ENCODE measurements at places on chromosomes 12 and 14. TPM values are rescaled to one million over a fixed set of nuclear protein-coding genes. Genes with fewer than 3 reads are reported as not detected.

DNA sequence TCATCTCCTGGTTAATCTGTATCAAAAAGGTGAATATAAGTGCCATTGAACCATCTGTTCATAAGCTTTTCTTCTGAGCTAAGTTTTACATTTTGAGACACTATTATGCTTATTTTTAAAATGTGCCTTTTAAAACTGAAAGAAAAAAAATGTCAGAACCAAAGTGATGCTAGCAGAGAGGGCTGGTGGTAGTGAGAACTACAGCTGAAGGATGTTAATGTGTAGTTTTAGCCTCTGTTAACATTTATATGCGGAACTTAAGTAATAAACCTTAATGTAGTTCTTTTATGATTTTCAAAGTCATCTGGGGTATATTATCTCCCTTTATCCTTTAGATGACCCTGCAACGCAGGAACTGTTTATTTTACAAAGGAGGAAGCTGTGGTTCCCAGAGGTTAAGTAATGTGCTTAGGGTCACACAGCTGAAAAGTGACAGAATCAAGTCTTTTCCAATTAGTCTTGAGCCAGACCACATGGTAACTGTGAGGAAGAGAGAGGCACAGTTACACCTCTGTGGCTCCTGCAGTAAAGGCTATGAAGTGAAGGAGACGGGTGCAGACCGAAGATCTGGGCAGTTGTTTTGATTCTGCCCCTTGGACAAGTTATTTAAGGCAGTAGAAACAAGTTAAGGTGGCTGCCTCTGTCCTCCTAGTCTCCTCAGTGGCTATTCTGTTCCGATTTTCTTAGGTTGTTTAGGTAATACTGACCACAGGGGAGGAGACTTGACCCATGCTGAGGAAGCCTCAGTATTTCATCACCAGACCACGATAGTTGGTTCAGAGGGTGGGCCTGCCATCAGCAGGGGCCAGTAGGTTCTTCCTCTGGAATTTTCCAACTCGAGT lies 23.9 kb downstream of the GNG2 start:
- peak; percentile 59 for DNase-seq

The TRIP11 gene
- 20.2 TPM for polyA plus RNA-seq

The POTEM gene
- polyA plus RNA-seq, result not detected

DNA sequence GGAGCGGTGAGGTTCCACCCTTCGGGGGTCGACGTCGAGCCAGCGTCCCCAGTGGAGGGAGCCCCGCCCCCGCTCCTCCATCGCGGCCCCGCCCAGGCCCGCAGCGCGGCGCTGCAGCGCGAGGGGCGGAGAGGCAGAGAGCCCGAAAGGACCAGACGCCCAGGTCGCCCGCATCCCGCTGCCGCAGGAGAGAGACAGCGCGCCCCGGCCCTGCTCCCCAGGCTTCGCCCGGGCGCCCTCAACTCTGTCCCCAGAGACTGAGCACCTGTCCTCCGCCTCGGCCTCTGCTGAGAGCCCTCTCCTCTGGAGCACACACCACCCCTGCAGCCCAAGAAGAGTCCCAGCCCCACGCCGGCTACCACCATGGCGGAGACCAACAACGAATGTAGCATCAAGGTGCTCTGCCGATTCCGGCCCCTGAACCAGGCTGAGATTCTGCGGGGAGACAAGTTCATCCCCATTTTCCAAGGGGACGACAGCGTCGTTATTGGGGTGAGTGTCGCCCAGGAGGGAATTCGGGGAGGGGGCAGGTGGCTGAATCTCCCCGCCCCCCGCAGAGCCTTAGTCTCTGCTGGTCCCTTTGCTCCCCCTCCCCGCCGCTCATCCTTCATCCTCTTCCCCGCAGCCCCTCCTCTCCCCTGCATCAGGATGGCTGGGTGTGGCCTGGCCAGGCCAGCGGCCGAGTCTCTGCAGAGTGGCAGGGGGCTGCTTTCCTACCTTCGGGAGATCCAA lies at the start of gene KIF5A:
Gene KIF5A (plus strand): TSS at position 136 of the 732 bp plus-strand sequence. CDS start 228 bp downstream, at position 364.
- no peak for DNase-seq

The GPR132 gene
- polyA plus RNA-seq, result 0.06 TPM

GRCh38 chr12:111186347-111186746 lies 182.5 kb downstream of the PHETA1 start:
- DNase-seq, result no peak

DNA sequence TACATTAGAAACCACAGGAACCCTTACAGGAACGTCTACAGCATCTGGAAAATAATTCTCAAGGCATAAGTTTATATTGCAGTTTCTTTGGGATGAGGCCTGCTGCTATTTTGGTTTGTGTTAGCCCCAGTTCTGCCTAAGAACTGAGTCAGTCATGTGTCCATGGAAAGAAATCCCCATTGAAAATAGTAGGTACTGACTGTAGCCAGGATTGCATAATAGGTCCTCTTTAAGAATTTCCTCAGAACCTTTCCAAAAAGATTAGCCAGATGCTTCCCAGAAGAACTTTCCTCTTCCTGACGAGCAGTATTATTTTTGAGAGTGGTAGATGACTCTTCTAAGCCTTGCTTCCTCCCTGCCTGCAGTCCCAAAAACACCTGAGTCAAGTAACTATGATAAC lies 52.6 kb downstream of the RASSF8 start:
- peak; percentile 81 for DNase-seq

DNA sequence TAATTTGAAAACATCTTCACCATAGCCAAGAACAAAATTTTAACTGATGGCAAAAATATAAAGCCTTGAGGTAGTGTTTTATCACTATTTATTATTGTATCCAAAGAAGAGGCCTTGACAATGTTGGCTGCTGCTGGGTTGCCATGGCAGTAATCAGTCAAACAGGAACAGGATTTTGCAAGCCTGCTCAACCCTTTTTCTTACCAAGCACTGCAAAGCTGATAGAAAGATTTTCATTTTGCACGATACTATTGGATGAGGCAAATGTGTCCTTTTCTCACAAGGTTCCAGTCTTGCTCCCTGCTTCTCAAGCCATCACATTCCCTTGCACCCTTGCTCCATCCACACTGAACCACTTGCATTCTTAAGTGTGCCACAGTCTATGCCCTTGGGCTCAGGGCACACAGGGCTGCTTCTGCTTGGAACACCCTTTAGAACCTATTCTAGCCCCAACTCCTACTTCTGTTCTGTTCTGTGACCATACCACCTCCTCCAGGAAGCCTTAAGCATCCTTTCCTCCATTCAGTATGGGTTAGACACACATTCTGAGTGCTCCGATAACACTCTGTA lies 76.5 kb upstream of the AMIGO2 start:
- DNase-seq, result no peak

The TSHR gene
- polyA plus RNA-seq, result not detected

The CCDC59 gene
- polyA plus RNA-seq, result 6.6 TPM

GRCh38 chr12:15276088-15276698 lies 46.1 kb upstream of the PTPRO start:
- DNase-seq, result no peak

The AMN gene
- polyA plus RNA-seq, result 0.17 TPM

- no peak for DNase-seq
These were observed 17.1 kb upstream of the EMP1 start for GRCh38 chr12:13179211-13180074.

The SYNDIG1L gene
- polyA plus RNA-seq, result not detected

GRCh38 chr12:102429211-102430154 lies 50.9 kb downstream of the IGF1 start:
- no peak for DNase-seq

DNA sequence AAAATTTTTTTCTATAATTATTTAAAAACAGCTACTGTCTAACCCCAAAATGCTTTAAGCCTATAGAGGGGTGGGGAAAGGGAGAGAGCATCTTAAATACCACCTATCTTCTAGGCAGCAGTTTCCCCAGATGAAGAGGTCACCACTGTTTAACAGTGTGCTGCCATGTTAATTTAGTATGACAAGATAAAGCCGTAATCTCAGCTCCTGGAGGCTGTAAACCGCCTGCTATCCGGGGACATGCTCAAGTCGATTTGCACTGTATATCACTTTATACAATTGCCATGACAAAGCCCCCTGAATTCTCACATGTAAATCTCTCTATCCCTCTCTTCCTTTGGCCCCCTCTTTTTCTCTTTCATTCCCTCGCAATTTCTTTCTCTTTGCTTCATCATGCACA lies 68.5 kb downstream of the SOX5 start:
- DNase-seq, result no peak

DNA sequence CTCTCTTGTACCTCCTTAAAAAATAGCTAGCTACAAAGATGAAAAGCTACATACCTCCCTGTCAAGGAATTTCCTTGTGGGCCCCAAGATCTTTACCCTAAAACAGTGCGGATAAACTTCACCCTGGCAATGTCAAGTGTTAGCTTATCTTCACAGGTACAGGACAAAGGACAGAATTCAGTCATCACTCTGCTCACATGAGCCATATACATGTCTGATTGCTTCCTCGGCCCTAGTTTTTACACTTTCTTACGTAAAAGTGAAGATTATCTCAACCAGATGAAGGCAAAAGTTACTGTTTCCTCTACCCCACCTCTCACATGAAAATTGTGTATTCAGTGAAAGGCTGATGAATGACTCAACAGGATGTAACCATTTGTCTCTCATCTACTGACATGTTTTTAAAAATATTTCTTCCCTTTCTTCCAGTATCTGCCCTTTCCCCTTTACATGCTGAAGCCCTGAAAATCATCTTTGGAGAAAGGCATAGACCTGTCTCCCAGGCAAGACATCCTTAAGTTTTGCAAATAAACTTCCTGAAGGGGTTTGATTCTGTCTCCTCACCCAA lies 890.1 kb downstream of the GALC start:
- DNase-seq, result no peak

The SCAF11 gene
- polyA plus RNA-seq, result 65.0 TPM

DNA sequence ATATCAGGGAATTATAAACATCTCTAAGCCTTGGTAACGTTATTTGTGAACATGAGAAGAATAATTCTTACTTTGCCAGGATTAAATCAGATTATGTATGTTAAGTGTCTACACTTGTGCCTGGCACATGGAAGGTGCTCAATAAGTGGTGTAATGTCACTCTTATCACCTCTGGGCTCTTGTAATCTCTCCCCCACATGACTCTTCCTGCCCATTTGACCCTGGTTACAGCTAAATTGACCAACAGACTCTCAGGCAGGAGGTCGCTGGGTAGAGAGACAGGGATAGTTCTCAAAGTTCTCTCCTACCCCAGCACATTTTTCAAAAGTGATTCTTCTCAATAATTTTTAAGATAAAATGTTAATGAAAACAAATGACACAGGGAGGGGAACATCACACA lies 137.8 kb upstream of the FRMD6 start:
- DNase-seq, result no peak

DNA sequence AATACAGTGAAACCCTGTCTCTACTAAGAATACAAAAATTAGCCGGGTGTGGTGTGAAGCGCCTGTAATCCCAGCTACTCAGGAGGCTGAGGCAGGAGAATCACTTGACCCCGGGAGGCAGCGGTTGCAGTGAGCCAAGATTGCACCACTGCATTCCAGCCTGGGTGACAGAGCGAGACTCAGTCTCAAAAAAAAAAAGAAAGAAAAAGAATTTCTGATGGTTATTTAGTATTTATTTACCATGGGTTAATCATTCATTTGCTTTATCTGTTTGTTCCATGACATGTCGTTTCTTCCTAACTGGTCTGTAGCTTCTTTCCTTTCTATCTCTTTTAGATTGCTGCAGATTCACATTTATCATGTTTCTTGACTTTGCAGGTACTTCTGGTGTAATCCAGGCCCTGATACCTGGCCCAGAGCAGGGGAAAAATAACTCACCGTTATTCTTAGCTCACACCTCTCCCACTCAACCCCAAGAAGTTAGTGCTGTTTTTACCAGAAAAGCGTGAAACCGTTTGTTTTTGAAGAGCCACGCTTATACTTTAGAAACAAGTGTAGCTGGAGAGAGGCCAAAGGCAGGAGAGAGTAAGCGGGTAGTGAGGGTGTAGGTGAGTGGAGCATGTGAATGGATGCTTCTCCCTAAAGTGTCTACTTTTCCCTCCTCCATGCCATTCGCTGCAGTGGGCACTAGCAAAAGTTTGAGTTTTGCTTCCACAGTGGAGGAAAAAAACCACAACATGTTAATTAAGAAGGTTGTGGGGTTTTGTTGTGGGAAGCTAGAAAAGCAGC lies 45.4 kb downstream of the SRGAP1 start:
- no peak for DNase-seq

DNA sequence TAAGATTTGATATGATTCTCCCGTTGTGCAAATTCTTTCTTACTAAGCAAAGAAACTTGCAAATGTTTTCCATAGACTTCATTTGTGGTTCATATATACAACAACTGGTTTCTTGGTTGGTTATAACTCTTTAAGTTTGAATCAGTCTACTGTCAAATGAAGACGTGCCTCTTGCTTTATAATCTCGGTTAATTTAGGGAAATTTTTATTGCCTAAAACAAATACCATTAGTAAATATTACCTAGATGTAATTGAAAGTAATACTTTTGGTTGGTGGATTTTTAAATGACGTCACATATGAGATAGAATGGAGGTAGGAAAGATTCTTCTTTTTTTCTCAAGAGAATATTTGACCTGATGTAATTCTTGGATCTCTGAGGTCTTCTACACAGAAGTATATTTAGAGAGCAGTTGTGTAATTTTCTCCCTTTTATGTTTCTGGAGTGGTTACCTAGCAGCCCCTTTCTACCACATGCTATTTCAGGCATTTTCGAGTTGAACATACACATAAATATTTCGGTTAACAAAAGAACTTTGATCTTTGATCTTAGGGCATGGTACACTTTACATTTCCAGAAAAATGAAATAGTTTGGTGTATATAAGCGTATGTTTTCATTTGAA lies 1.7 kb downstream of the ATF7IP start:
- no peak for DNase-seq

- DNase-seq, result no peak
These were observed 411.1 kb downstream of the TMEM121 start for GRCh38 chr14:105937253-105938054.

The MFAP5 gene
- polyA plus RNA-seq, result 172 TPM

GRCh38 chr14:83850092-83850491 lies 1679.9 kb upstream of the FLRT2 start:
- no peak for DNase-seq

DNA sequence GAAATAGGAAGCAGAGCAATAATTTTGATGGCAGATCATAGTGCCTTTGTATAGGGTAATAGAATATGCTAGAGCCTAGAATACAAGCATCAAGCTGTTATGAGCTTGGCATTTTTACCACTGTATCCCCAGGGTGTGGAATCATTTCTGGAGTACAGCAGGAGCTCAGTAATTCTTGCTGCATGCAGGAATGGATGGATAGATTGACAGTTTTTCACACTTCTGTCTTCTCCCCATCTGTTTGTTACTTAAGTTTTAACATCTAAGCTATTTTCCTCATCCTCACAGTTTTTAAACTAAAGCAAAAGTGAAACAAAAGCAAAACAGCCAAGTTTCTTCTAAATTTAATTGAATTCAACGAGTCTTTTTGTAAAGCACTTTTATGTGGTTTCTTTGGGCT lies 32.6 kb downstream of the ALG10 start:
- no peak for DNase-seq

GRCh38 chr14:94458558-94459205 lies 6.1 kb upstream of the SERPINA11 start:
- no peak for DNase-seq

DNA sequence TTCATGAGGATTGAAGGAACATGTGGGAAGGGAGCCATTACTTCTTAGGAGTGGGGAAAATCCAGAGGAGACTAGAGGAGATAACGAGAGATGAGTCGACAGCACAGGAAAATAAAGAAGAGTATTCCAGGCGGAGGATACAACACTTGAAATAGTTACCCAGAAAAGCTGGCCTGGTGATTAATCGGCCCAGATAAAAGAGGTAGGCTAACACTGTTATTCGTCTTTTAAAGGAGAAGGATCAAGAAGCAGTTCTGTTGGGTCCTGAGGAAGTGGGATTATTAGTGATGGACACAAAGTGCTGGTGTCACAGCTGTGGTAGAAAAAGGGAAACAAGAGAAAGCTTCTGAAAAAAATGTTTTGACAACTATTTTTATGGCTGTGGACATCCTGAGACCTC lies 425.3 kb downstream of the ZFP36L1 start:
- no peak for DNase-seq

The RHEBL1 gene
- 1.3 TPM for polyA plus RNA-seq

- no peak for DNase-seq
These were observed 10.3 kb downstream of the WASHC3 start for GRCh38 chr12:102051431-102051965.

Data from BJ (cell line).